ENCODE measurements at places on chromosomes 6 and 20.

GRCh38 chr20:35462351-35462750 lies 7.0 kb downstream of the CEP250 start:
- no peak for DNase-seq
- H3K27me3 ChIP-seq, result no peaks in the 10 kb centered on the region
- peaks cover 8% of the 10 kb centered on the region for H3K36me3 ChIP-seq

- DNase-seq, result no peak
- H3K4me3 ChIP-seq, result no peak overlapping the region
- no peaks in the 10 kb centered on the region for H3K27me3 ChIP-seq
- no peaks in the 10 kb centered on the region for H3K36me3 ChIP-seq
Observed at GRCh38 chr6:16670617-16671051, 90.6 kb downstream of the ATXN1 start.

DNA sequence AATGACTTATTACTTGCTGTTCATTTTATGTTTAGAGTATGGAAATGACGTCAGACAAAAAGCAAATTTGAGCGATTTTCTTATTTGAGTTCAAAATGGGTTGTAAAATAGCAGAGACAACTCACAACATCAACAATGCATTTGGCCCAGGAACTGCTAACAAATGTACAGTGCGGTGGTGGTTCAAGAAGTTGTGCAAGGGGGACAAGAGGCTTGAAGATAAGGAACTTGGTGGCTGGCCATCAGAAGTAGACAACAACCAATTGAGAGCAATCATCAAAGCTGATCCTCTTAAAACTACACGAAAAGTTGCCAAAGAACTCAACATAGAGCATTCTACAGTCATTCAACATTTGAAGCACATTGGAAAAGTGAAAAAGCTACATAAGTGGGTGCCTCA lies 43.8 kb downstream of the REV3L start:
- no peaks in the 10 kb centered on the region for H3K4me1 ChIP-seq
- no peak overlapping the region for H3K27ac ChIP-seq
- no peak for DNase-seq
- no peaks in the 10 kb centered on the region for H3K27me3 ChIP-seq

DNA sequence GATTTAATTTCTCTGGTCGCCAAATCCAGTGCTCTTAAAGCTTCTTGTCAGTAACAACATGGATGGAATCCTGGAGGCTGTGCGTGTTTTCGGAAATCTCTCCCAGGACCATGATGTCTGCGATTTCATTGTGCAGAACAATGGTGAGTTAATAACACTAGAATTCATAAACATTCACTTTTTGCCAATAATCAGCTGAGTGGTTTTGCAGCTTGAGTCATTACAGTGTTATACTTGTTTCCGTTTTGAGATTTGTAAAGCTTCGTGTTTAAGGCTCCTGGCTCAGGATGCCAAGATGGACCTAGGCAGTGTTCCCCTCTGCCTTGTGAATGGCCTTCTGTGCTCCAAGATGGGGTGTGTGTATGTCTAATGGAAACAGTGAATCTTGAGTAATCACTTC lies 113.8 kb downstream of the ARMC2 start:
- H3K27ac ChIP-seq, result no peak overlapping the region
- peaks cover 6% of the 10 kb centered on the region for H3K4me1 ChIP-seq
- H3K27me3 ChIP-seq, result no peaks in the 10 kb centered on the region
- no peak for DNase-seq
- H3K36me3 ChIP-seq, result no peaks in the 10 kb centered on the region

GRCh38 chr6:15441981-15442380 lies 196.1 kb downstream of the JARID2 start:
- H3K27me3 ChIP-seq, result no peaks in the 10 kb centered on the region
- no peak for DNase-seq
- H3K4me1 ChIP-seq, result peaks cover 79% of the 10 kb centered on the region
- no peaks in the 10 kb centered on the region for H3K36me3 ChIP-seq
- H3K4me3 ChIP-seq, result no peak overlapping the region
